ENCODE measurements at places on chromosomes 2 and 18.

DNA sequence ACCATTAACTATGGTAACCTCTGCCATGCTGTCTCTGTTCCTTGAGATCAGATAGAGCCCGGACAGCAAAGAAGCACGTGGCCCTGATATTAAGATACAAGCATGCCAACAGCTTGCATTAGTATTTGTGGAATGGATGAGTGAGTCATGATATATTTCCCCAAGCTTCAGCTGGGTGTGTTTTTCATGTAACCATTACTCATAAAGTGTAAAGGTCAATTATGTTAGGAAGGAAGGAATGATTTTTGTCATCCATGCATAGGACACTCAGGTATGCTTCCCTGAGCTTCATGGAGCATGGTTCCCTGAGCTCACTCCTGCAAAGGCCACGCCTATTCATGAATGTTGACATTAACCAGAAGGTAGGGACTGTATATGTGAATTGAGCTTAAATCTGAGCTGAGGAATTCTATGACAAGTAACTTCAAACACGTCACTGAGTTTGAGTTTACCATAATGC, 74.6 kb downstream of the ARL4C start:
- DNase-seq, result no peak

GRCh38 chr18:59646228-59646962, 50.8 kb downstream of the CCBE1 start:
- no peak for DNase-seq

DNA sequence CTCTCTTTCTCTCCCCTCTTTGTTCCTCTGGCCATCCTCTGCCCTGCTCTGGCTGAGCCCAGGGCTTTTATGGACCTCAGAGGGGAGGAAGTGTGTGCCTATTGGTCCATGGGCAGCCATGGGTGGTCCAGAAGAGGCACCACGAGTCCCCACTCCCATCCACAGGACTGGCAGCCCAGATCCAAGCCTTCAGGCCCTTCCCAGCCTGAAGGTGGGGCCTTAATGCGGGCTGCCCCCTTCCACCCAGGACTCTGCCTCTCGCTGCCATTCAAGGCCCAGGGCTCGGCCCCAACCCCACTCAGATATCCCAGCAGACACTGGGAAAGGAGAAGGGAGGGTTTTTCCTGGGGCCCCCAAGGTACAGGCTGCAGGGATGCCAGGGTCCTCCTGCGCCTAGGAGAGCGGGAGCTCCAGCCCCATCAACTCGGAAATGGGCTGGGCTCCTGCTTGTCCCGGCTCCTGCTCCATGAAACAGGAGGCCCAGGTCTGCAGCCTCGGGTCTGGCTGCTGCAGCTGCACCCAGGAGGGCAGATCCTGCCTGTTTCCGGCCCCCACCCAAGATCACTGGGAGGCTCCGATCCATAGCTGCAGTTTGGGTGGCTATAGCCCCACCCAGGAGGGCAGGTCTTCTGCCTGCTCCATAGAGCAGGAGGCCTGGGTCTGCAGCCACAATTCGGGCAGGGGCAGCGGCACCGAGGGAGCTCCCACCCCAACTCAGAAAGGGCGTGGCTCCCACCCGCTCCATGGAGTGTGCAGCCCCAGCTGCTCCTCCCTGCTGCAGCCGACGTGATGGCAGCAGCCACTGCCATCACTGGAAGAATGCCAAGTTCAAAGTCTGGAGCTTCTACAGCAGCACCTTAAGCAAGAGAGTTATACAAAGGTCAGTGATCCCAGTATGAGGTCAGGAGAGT, 116.6 kb upstream of the RBBP8 start:
- DNase-seq, result no peak

GRCh38 chr2:25711675-25712354, 38.4 kb upstream of the DTNB start:
- no peak for DNase-seq

GRCh38 chr2:41329040-41329439, 718.8 kb upstream of the PKDCC start:
- no peak for DNase-seq

GRCh38 chr2:72222829-72223564, 75.3 kb upstream of the CYP26B1 start:
- no peak for DNase-seq

- no peak for DNase-seq
Observed at GRCh38 chr2:146642066-146642465, 1202.8 kb upstream of the ACVR2A start.

DNA sequence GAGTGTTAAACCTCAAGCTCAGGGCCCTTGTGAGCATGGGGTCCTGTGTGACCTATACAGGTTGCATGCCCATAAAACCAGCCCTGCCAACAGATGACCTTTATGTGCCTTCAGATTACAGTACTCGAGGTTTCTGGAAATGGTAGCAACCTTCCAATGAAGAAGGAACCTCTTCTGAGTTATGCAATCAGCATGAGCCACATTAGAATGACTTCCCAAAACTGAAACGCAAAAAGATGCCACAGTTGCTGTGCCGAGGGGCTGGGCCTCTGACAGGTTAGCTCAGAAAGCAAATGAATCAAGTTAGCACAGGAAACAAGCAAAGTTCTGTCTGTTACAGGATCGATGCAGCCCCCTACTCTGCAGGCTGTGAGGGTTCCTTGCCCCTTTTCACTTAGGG, 37.7 kb downstream of the TGFA start:
- DNase-seq, result no peak

DNA sequence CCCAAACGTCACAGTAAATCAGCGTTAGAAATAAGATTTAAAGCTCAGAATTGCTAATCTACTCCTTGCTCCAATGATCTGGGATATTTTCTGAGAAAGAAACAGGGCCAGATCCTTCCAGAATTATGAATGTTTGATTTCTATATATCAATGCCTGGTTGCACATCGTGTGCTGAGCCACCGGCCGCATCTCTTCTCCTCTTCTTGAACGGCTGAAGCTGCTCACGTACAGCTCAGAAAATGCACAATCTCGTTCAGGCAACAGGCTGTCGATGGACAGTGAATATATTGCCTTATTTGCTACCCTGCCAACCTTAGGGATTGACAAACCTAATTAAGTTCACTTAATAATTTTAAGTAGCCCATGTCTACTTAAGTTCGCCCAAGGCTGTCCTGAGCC, 169.5 kb downstream of the CLIP4 start:
- no peak for DNase-seq

DNA sequence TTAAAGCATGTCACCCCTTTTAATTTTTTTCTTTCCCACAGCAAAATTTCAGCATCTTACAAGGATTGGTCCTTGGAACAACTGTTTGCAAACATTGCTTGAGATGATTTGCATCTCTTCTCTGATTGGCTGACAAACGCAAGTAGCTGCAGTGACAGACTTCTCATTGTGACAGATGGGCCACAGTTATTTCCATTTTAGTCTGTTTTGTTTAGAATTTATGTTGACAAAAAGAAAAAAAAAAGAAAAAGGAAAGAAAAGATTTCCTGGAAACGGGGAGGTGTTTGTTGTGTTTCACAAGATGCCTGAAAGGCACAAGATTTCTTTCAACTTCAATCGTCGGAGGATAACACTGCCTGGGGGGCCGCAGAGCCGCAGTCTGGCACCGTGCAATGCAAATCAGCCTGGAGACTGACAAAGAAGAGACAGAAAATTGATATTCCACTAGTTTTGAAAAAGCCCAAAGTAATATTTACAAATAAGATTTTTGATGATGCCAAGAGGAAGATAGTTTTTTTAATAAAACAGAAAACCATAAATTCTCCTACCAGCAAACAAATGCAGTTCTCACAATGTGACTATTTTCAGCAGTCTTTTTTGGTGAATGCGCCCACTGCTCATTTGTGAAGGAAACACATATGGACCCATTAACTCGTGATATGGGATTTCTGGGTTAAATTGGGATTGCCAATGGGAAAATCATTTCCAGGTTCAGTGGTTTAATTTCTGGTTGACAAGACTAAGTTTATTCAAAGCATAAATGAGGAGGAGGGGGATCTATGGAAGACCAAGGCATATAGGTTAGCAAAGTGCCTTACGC, 296.2 kb upstream of the SMIM21 start:
- DNase-seq, result no peak

DNA sequence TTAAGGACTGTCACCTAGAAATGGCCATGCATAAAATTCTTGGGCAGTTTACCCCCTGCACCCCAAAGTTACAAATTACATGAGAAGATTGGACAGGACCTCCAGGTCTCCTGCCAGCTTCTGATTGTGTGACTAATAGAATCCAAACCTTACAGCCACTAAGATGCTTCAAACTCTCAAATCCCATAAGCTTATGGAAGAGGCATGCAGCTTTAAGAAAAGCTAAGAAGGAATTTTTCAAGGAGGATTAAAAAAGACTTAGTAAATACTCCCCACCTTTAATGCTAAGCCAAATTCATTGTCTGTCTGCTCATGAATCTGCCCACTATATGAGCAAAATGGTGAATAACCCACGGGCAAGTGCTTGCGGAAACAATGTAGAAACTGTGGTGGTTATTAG, 86.3 kb downstream of the MAIP1 start:
- no peak for DNase-seq

- DNase-seq, result no peak
Observed at GRCh38 chr2:71261534-71261933, 34.6 kb upstream of the PAIP2B start.

- DNase-seq, result no peak
Observed at GRCh38 chr2:151111599-151112278, 149.9 kb downstream of the RBM43 start.

DNA sequence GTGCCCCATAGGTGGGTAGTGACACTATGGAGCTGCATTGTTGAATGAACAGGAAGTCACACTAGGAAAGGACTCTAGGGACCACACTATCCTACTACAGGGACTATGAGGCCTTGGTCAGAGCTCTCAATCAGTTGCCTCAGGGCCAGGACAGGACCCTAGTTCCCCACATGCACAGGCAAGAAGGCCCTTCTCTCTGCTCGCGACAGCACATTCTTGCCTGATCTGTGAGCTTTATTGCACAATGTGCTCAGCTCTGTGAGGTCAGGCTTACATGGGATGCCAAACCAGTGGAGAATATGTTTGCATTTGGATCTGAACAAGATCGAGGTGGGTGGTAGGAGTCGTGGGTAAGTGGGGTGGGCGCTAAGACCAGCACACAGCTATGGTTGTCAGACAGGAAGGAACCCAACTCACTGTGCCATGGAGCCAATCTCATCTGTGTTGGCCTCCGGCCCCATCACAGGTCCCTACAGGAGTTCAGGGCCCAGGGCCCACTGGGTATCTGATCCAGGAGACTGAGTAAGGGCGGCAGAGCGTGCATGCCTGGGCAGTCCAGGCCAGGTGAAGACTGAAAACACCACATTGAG, 8.0 kb downstream of the PCARE start:
- no peak for DNase-seq

- no peak for DNase-seq
Observed at GRCh38 chr2:39772086-39772811, 6.8 kb downstream of the THUMPD2 start.

DNA sequence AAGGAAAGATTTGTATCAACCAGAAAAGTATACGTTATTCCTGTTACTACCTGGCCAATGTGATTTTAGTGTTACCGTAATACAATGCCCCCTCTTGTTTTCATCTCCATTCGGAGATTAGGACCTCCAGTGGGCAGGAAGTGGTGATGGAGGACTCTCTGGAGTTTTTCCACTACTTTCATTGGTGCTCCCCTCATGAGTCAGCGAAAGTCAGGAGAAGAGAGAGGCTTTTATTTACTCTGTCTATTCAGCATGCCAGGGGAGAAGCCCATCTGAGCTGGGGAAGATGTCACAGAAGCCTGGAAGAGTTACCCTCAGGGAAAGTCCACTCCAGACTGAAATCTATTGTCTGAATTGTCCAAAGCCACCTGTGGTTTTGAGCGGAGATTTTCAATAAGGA, 88.2 kb upstream of the THUMPD2 start:
- DNase-seq, result no peak

DNA sequence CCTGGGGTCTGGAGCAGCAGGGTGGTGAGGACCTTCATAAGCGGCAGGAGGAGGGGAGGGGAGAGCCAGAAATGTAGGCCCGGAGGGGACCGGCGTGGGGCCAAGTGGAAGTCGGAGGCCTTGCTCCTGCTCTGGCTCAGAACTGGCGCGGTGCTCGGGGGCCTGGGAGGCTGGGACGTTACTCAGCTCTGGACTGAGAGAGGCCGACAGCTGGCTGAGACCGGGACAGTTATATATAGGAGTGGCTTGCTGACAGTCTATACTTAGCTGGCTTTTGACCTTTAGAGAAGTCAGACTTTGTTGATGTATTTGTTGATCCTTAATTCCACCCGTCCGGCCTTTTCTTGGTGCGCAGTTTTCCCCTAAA, 15.7 kb downstream of the IGFBP5 start:
- DNase-seq, result no peak

GRCh38 chr18:27656905-27657304, 471.8 kb upstream of the CHST9 start:
- no peak for DNase-seq

GRCh38 chr2:188119112-188119838, 172.4 kb upstream of the GULP1 start:
- no peak for DNase-seq

DNA sequence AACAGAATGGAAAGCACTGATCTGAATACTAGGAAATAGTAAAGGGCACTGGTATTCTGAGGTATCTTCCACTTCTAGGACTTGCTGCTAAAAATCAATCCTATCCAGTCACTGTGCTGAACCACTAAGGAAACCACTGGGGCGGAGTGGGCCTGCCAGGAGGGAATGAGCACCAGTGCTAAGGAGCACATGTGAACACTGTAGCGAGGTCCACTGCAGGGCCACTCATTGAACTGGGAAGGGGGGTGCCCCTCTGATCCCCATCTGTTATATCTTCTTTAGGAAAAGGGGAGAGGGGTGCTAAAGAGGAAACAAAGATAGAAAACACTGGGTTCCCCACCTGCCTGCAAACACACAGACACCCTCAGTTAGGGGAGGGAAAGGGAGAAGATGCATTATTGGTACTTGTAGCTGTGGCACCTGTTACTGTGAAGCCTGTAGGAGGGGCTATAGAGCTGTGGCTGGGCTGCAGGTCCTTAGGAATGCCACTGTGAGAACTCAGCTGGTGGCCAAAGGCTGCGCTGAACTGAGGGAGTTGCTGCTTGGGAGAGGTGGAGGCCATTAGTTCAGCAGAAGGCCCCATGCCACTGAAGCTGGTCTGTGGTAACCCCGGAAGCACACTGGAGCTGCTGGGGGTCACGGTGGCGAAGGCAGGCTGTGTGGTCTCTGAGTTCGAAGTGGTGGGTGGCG, 81.8 kb downstream of the INO80D start:
- no peak for DNase-seq

- DNase-seq, result no peak
Observed at GRCh38 chr2:191803007-191803406, 43.9 kb downstream of the CAVIN2 start.

GRCh38 chr2:69694894-69695849, 46.8 kb upstream of the ANXA4 start:
- no peak for DNase-seq

DNA sequence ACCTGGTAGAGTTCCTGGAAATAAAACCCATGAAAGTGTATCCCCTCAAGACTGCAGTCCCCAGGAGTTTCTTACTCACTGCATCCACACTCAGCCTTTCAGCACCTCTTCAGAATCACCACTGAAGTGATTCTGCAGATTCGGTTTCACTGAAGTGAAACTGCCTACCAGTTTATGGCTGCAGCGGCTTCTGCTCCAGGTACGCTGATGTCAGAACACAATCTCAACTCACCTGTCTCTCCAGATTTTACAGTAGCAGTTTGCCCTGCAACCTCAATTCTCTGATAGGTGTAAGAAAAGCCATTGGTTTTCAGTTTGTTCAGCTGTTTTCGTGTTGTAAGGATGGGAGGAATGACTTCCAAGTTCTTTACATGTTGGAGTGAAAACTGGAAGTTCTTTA, 124.8 kb downstream of the TSN start:
- DNase-seq, result no peak

- no peak for DNase-seq
Observed at GRCh38 chr2:23545396-23545795, 160.4 kb downstream of the KLHL29 start.
